Activated naive CD4-positive, alpha-beta T cell treated with anti-CD3 and anti-CD28 coated beads, Interleukin-2, amount 10 ng/mL, durations not matched to agents 5 hours and 36 hours (primary cell): ENCODE measurements at places on chromosomes 7 and 10. TPM values are rescaled to one million over a fixed set of nuclear protein-coding genes. Genes with fewer than 3 reads are reported as not detected.

The DYDC2 gene
- not detected for total RNA-seq

The C10orf105 gene
- total RNA-seq: 0.50 TPM

The CAMK1D gene
- total RNA-seq: 11.7 TPM

The FAM25G gene
- not detected for total RNA-seq

The NME8 gene
- not detected for total RNA-seq

The SLIT1 gene
- 0.22 TPM for total RNA-seq

The THAP5 gene
- 24.8 TPM for total RNA-seq

The CCL26 gene
- not detected for total RNA-seq

The TAC1 gene
- total RNA-seq: not detected

The SLC26A5 gene
- not detected for total RNA-seq

The NRCAM gene
- not detected for total RNA-seq

The PKD2L1 gene
- total RNA-seq: 0.23 TPM

The ETV1 gene
- 0.17 TPM for total RNA-seq

The GPR141 gene
- not detected for total RNA-seq

The OR2A12 gene
- total RNA-seq: not detected

The CREB5 gene
- not detected for total RNA-seq

The THSD7A gene
- not detected for total RNA-seq

The LRRC4 gene
- not detected for total RNA-seq

The HKDC1 gene
- total RNA-seq: 9.6 TPM

The NOD1 gene
- 14.7 TPM for total RNA-seq

The SPDYE8 gene
- total RNA-seq: not detected

The H2BK1 gene
- 0.88 TPM for total RNA-seq

The CCDC172 gene
- not detected for total RNA-seq

The TWIST1 gene
- total RNA-seq: 0.14 TPM

The CYP2C9 gene
- not detected for total RNA-seq

The STEAP1B gene
- total RNA-seq: 1.3 TPM

The IFIT1B gene
- total RNA-seq: not detected
